ENCODE measurements at places on chromosomes 3 and 15.

GRCh38 chr15:89015412-89016097 lies 72.7 kb upstream of the ABHD2 start:
- DNase-seq, result no peak

- no peak for DNase-seq
Measured at GRCh38 chr3:162082516-162082915, 585.9 kb downstream of the OTOL1 start.

DNA sequence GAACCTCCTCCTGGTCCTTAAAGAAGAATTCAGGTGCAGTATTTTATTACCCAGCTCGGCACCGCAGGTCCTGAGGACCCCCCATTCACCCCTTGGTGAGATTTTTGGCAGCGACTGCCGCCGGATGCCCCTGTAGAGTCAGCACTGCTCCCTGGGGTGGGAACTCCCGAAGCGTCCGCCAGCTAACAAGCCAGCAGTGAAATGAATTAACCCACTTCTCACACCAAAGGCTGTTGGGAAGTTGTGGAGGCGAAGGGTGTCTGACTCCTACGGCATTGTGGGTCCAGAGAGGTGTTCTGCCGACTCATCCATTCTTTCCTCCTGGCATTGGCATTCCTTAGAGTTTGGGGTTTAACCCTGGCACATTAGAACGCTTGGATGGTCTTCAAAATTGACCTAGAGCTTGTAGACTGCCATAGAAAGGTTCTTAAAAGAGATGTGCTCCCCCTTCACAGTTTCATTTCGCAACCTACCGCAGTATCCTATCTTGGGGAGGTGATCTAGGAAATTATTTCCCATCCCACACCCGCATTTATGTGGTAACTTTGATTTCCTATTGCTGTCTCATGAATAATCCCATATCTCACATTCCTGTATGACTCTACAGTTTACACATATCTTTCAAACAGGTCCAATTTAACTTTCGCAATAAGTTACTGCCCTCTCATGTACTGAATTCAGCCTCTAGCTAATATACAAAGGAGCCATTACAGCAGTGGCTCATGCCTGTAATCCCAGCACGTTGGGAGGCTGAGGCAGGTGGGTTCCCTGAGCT lies 879 bp upstream of the EIF5A2 start:
- no peak for DNase-seq

DNA sequence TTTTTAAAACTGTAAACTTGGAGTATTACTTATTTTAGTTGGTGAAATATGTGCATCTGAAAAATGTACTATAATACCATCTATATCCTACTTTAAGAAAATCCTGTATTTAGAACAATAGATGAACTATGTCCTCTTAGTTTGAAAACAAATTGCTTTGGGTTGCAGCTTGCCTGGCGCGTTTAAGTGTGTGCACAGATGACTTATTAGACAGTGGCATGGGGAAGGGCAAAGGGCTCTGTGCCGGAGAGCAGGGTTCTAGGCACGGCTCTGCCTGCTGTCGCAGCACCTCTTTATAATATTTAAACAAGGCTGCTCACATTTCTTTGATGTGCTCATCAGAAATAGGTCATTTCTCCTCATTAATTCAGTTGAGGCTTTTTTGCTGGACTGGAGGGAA lies 10.0 kb downstream of the PXK start:
- DNase-seq, result no peak

DNA sequence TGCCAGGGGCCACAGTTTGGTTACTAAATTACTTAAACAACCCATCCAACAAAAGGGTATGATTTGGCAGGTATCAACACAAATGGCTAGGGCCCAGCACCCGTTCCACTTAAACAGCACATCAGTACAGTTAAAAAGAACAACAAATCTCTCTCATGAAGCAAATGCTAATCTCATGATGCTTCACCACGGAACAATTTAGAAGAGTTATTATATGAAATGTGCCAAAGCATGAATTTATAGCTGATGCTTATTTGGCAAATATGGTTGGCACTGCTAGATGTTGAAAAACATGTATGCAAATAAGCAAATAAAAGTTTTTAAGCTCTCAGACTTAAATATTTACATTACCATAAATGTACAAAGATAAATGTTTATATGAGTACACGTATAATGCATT lies 2.3 kb downstream of the PEAK1 start:
- no peak for DNase-seq

DNA sequence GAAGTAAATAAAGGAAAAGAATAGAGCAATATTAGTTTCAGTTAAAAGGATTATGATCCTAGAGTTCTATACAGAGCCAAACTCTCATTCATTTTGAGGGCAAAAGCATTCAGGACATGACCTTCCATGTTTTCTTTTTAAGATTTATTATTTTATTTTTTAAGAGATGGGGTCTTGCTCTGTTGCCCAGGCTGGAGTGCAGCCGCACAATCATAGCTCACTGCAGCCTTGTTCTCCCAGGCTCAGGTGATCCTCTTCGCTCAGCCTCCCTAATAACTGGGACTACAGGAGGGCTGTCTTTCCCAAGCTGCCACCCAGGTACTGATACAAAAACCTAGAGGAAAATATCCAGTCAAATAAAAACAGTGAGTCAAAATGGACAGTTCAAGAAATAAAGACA lies 13.6 kb upstream of the CCDC13 start:
- no peak for DNase-seq

DNA sequence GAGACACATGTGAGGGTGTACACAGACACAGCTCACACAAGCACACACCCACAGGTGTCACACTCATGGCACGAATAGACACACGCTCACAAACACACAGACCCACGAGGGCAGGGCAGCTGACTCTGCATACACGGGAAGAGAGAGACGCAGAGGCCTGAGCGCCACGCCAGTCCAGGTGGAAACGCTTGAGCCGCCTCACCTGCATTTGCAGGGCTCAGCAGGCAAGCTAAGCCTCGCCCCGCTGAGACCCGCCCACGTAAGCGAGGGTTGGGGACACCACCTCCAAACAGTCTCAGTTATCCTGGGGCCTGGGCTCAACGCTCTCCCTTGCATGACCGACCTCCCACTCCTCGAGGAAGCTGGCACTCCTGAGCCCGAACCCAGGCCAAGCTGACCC lies 73.2 kb downstream of the TLE3 start:
- DNase-seq, result no peak

- DNase-seq, result no peak
Measured at GRCh38 chr3:129598000-129598381, 8.5 kb downstream of the PLXND1 start.

- DNase-seq, result no peak
Measured at GRCh38 chr3:179943117-179943880, 93.4 kb downstream of the PEX5L start.

DNA sequence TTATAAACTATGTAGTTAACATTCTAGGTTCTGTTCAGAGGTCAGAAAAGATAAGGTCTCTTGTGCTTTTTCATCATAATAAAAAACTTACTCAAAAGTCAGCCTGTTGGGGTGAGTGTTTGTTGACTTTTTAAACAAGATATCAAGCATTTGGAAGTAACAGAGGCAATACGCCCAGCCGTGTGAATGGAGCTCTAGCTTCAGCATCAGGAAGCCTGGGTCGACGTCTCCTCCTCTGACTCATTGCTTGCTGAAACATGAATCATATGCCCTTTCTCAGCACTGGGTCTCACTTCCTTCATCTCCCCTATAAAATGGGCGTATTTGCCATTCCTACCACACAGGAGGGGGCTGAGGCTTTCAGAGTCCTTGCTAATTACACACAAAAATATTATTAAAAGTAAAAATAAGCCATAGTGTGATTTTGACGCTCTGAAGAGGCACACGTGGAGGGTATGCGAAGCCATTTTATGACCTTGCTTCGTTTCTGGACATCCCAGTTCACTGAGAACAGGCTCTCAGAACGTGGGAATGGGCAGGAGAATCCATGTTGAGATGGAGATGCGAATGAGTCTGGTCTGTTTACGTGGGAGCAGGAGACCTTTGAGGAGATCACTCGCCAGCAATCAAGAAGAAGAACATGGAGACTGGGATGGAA lies 220.8 kb upstream of the TPRG1 start:
- DNase-seq, result no peak

DNA sequence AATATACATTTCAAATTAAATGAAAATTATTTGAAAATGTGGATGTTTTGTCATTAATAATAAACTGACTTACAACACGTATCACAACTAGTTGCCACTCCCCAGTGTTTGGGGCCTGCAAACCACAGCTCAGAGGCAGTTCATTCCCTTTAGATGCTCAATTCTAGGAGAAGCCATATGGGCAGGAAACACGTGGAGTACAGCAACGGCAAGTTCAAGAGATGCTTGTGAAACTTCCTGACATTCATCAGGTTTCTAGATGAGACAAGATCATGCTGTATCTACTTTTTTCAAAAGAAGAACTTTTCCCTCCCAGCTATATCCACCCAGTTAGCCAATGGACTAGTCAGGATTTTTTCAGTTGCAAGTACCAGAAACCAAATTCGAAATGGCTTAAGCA lies 17.6 kb upstream of the PLA2G4D start:
- DNase-seq, result no peak

DNA sequence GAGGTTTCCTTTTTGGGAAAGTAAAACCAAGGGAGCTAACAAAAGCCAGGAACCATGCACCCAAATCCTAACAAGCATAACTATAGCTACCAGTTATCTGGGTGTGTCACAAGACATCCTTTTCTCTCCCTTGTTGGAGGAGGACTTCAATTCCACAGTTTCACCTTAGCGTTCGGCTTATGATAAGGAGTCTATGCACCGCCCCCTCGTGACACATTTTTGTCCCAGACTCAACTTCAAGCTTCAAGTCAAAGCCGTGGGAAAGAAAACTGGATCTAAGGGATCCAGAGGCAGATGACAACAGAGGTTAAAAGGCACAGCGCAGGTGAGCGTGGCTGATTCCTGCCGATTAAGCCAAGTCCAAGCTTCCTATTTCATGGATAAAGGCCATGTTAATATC lies 13.9 kb upstream of the FXR1 start:
- DNase-seq, result no peak

- DNase-seq, result no peak
Measured at GRCh38 chr3:51671734-51672475, 853 bp downstream of the TEX264 start.

DNA sequence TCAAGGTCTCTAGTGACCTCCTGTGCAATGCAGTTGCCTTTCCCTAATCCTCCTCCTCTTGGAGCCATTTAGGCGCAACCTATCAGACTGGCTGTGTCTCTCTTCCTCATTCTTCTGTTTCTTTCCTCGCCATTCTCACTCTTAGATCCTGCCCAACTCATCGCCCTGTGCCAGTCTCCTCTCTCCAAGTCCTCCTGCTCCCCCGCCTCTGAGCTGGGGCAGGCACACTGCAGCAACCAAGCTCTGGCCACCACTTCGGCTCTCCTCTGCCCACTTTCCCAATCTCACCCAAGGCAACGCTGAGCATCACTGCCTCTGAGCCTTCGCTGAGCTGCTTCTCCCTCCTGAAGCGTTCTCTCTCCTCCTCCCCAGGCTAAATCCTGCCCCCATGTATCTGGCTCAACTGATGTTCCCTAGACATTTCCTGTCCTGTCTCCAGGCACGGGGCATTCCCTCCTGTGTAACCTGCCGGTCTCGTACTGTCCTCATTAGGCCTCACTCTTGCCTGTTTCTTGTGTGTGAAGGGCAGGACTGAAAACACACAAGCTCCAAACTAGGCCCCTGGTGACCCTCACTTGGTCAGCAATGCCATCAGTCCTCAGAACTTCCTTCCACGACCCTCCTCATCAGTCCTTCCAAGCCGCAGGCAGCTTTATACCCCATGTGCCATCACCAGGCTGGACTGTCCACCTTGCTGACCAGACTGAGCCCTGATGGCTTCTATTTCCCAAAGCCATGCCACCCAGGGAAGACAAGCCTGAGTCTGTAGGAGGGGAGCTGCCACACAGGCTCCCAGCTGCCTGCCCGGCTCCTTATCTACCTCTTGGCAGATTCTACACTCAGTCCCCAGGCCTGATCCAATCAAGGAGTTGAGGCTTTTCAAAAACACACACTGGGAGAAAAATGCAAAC lies 85.6 kb downstream of the SEC22A start:
- DNase-seq, result no peak

DNA sequence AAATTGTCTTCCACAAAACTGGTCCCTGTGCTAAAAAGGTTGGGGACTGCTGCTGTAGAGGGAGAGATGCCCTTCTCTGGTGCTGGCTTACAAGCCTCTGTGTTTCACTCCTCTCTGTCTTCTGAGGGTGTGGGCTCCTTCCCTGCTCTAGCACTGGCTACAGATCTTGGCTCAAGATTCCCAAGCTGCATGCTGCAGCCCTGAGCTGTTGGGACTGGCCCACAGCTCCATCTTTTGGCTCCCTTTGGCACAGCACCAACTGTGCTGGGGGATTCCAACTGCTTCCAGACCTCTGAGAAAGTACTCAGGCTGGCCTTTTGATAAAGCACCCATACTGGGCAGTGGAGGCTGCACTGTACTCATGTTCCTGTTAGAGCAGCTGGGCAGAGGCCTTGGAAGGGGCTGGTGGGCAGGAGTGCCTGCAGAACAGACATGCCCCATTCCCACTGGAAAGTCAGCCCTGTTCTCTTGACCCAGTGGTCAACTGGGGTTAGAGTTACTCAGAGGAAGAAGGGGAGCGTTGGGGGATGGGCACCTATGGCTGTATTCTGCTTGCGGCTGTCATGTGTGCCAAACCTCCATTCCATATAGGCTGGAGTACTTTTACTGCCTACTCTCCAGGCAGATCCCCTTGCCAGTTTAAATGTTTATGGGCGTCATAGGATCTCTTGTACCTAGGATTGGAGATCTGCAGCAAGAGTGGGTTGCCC lies 55.7 kb downstream of the GALK2 start:
- DNase-seq, result no peak

DNA sequence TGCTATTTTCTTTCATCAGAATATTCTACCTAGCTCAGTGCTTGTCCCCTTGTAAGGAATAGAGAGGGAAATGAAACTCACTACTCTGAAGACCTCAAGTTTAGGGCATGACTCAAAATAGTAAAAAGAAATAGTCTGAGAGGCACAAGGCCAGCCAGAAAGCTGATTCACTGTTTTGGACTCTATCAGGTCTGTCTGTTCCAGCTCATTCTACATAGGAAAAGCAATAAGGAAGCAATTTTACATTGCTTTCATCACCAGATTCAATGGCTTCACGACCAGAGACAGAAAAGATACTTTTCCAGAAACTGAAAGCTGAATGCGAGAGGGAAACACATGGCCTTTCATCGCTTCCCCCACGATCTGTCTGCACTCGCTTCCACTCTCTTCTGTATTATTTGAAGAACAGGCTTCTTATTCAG lies 276.0 kb downstream of the GBE1 start:
- no peak for DNase-seq

- no peak for DNase-seq
Measured at GRCh38 chr3:183106635-183107034, 7.3 kb upstream of the MCCC1 start.

GRCh38 chr3:56314842-56315241 lies 153.4 kb downstream of the ERC2 start:
- no peak for DNase-seq

GRCh38 chr15:72009222-72009621 lies 108.7 kb downstream of the MYO9A start:
- no peak for DNase-seq

All from CD4-positive, alpha-beta T cell (primary cell).